ENCODE measurements at places on chromosomes 5 and 9.

GRCh38 chr9:2919347-2919746 lies 75.5 kb upstream of the PUM3 start:
- no peak for DNase-seq

DNA sequence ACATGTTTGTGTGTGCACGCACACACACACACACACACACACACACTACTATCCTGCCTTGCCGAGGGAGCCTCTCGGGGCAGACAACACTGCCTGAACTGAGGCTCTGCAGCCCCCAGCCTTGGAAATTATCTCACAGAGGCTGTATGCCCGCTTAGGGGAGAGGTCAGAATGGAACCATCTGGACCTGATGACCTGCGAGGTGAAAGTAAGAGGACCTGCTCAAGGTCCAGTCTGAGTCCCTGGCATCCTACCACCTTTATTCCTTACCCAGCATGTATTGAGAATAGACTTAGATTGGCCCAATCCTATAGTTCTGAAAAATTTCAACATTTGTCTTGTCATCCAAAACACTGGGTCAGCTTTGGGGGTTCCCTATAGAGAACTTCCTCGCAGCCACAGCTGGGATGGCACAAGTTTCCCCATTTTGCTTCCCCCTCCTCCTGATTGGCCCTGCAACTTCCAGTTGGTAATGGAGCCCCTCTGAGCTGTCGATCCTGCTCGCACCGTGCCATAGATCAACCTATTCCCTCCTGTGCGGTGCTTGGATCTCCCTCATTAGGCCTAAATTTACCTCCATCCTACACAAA lies 10.2 kb downstream of the MVB12B start:
- DNase-seq = no peak

DNA sequence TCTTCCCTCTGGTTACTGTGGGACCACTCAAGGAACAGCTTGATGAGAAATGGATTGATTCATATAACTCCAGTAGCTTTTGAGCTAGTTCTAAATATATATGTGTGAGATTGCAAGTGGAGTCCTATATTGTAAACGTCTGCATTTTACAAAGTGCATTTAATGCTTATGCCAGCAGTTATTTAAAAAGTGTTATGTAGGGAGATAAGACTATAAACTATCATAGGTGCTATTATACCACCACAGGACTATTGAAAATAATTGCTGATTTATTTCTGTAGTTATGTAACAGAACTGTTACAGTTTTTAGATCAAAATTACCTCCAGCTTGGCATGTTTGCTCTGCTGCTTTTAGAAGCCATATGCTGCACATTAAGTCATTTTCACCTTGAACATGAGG lies 36.2 kb downstream of the PTCD2 start:
- no peak for DNase-seq

GRCh38 chr5:120706877-120707276 lies 242.8 kb downstream of the PRR16 start:
- no peak for DNase-seq

- DNase-seq = no peak
Measured at GRCh38 chr5:91025449-91025848, 357.7 kb downstream of the ARRDC3 start.

GRCh38 chr9:88166660-88167059 lies 28.4 kb upstream of the SPATA31C2 start:
- no peak for DNase-seq

GRCh38 chr9:131995382-131995781 lies 84.3 kb downstream of the MED27 start:
- peak; percentile 55 for DNase-seq

DNA sequence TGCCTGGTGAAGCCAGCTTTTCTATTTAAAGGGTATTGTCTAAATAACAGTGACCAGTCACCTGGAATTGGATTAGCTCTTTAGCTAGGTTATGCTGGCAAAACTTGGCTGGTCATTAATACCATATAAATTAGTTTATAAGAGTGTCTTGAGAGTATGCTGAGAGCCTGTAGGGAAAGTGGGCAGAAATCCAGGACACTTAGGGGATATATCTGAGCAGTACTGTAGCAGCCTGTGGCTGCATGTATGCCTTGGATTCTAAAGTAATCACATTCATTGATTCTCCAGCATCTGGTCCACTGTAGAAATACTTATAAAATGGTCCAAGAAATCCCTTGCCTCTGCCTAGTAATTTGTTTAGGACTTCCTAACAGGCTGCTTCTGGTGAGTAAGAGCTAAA lies 288.9 kb upstream of the DMAC1 start:
- no peak for DNase-seq

DNA sequence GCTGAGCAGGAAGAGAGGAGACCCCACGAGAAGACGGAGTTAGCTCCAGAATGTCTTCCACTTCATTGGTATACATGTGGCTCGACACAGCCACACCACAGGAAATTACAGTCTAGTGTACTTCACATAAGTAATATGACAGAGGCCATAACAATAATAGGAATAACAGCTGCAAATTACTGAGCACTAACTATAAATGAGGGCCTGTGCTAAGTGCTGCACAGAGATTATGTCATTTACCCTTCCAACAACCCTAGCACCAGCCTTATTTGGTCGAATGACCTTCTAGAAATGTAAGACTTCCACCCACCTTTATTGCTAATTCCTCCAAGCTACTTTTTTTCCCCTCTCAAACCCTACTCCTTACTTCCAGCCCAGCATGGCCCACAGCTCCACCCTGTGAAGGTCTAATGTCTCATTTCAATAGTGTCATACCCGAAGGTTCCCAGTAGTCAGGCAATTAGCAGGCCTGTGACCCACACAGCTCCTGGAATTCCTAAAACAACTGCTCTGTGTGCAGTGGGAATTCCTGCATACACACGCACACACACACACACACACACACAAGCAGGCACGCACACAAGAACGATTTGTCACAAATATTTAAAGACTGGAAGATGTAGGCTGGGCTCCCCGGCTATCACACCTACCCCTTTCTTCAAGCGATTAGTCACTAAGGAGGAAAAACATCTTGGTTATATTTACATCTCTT lies 134.5 kb downstream of the FRMD3 start:
- DNase-seq = no peak

DNA sequence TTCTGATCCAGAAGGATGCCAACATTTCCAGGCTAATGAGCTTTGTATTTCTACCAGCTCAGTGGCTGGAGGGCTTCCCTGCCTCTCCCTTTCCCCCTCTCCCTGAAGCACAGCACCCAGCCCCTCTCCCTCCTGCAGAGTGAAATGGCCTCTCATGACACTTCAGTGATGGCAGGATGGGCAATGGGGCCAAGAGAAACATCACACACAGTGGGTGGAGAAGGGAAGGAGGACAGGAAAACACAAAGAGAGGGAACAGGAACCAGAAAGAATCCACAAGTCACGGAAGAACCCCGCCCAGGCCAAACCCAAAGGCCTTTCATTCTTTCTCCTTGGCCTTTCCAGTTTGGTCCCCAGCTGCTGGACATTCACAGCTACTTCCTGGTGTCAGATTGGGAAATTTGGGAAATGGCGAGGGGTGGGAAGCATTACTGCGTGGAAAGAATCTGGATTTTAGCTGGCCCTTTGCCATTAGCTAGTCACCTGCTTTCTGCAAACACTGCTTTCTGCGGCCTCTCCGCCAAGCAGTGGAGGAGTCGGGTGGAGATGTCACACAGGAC lies 82.6 kb downstream of the GLDC start:
- DNase-seq = no peak

- DNase-seq = peak; percentile 88
Measured at GRCh38 chr5:42912184-42912798, 100.6 kb upstream of the SELENOP start.

GRCh38 chr5:180611140-180611850 lies 20.0 kb upstream of the SCGB3A1 start:
- peak; percentile 18 for DNase-seq

DNA sequence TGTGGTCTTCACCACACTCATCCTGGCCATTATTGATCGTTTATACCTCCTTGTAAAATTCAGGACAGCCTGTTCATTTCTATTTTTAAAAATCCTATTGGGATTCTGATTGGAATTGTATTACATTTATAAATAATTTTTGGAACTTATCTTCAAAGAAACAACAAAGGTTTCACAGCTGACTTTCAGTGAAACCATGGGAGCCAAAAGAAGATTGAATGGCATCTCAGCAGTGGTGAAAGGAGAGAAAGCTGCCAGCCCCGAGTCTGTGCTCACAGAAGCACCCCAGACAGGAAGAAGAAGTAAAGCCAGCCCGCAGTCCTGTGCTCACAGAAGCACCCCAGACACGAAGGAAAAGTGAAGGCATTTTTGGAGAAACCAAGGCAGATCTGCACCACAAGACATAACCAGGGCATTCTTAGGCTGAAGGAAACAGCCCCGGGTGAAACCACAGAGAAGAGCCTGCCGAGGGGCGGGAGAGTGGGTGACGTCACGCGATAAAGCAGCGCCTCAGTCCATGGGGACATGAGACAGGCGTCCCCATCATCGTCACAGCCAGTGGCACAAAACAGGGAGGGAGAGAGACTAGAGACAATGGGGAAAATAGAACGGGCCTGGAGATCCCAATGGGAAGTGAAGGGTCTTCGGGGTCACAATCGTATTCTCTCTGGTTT lies 42.5 kb upstream of the SLC9A3 start:
- no peak for DNase-seq

GRCh38 chr5:173673295-173674101 lies 57.0 kb upstream of the BOD1 start:
- no peak for DNase-seq

DNA sequence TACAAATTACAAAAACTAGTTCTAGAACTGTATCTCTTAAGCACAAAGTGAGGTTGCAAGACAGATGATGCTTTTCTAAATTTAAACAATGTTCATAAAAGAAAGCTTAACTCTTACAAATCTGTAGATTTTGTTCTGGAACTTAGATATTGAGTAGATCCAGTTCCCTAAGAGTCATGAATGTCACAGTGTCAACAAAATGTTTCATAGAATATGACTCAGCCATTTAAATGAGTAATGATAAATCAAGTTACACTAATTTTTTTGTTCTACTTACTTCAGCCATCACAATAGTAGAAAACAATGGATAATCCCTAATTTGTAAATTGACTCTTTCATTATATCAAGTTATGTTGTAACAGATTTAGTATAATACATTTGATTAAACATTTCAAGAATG lies 239.7 kb downstream of the MEF2C start:
- peak; percentile 69 for DNase-seq

GRCh38 chr5:64214132-64214531 lies 48.5 kb downstream of the RNF180 start:
- no peak for DNase-seq

DNA sequence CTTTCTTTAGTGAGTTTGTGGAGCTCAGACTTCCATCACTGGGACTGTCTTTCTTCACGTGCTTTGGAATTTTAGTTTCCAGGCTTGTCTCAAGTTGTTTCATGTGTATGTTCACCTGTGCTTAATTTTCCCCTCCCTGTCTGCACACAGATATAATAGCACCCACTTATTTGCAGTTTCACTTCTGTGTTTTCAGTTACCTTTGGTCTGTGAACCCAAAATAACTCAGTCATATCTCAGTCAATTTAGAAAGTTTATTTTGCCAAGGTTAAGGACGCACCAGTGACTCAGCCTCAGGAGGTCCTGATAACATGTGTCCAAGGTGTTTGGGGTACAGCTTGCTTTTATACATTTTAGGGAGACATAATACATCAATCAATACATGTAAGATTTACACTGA lies 330.4 kb downstream of the ICE1 start:
- no peak for DNase-seq

GRCh38 chr9:92185096-92185495 lies 69.9 kb upstream of the SPTLC1 start:
- no peak for DNase-seq

DNA sequence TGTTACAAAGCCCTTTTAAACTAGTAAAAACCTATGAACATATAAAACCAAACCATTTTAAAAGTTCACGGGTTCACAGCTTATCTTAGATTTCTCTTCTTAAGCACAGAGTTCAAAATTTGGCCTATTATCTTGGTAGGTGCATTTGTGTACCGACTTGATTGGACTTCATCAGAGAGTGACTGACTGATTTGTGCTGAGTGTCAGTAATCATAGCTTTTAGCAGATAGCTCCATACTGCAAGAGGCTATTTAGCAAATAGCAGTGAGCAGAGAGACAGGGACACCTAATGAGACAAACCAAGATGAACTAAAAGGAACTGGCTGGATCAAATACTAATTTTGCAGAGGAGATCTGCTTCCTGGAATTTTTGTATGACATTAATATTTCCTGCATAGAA lies 274.5 kb downstream of the PRR16 start:
- no peak for DNase-seq

DNA sequence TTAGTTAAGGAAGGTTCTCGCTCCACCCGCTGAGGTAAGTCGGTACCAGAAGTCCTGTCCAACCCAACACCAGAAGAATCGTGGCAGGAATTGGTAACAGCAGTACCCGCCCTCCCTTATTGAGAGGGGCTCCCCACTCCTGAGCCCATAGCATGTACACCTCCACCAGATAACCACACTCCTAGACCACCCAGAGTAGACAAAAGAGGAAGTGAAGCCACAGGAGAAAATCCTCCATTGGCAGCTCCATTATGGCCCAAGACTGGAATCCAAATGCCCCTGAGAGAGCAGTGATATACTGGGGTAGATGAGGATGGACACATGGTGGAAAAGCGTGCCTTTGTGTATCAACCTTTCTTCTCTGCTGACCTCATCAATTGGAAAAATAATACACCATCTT lies 106.1 kb upstream of the EPB41L4A start:
- DNase-seq = no peak

- DNase-seq = no peak
Measured at GRCh38 chr9:129874261-129875101, 39.2 kb downstream of the USP20 start.

DNA sequence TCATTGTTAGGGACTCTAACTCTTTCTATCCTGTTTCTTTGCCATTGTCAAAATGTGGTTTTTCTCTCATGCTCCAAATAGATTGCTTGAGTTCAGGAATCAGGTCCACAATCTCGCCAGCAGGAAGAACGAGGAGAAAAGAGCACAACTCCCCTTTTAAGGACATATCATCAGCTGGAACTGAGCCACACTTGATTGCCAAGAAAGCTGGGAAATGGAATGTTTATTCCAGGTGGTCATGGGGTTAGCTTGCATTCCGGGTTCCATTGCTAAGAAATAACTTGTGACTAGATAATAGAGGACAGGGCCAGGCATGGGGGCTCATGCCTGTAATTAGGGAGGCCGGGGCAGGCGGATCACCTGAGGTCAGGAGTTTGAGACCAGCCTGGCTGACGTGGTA lies 32.4 kb upstream of the C9orf57 start:
- no peak for DNase-seq

GRCh38 chr5:133198511-133198910 lies 146.7 kb downstream of the HSPA4 start:
- DNase-seq = no peak
